ENCODE measurements at places on chromosomes 7 and 10.

DNA sequence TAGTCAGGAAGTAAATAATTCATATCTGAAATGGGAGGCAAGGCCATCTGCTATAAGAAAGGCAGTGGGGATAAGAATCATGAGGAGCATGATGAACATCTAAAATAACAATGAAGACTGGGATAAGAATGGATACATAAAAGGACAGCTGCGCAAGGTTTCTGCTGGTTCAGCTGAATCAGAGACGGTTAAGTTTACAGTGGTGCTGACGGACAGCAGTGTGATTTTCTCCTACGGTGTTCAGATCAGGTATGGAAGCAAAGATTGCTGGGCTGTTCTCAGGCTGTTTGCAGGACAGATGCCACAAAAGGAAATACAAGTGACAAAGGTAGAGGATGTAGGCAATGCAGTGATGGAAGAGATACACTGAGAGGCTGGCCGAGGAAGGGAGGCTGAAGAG is 8.4 kb downstream of the CYCS start:
- no peak for DNase-seq

DNA sequence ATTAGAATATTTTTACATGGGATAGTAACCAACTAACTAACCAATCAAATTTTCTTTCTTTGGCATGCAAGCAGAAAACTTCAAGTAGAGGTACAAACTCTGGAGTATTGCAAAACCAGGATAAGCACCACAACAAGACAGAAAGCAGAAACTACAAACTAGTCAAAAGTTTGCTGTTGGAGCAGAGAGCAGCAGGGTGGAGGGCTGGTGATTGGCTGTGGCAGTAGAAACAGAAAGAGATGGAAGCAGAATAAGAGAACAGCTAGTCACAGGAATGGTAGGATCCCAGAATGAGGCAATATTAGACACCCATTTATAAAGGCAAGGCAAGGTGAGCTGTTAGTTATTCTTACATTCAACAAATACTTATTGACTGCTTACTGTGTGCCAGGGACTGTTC is 6.8 kb upstream of the MACC1 start:
- DNase-seq, result no peak

GRCh38 chr7:376306-377079 is 86.5 kb downstream of the FOXL3 start:
- DNase-seq, result no peak

GRCh38 chr7:73585196-73585595 is 6.8 kb upstream of the TBL2 start:
- no peak for DNase-seq

All from B cell (primary cell).